Stimulated activated CD4-positive, alpha-beta T cell treated with anti-CD3 and anti-CD28 coated beads, Interleukin-12 subunit alpha, Interleukin-12 subunit beta, amount 100 ng/mL, for 4 hours (primary cell): ENCODE measurements at places on chromosomes 11 and 22.

GRCh38 chr22:47154621-47155081 is 392.2 kb downstream of the TBC1D22A start:
- DNase-seq, result no peak

DNA sequence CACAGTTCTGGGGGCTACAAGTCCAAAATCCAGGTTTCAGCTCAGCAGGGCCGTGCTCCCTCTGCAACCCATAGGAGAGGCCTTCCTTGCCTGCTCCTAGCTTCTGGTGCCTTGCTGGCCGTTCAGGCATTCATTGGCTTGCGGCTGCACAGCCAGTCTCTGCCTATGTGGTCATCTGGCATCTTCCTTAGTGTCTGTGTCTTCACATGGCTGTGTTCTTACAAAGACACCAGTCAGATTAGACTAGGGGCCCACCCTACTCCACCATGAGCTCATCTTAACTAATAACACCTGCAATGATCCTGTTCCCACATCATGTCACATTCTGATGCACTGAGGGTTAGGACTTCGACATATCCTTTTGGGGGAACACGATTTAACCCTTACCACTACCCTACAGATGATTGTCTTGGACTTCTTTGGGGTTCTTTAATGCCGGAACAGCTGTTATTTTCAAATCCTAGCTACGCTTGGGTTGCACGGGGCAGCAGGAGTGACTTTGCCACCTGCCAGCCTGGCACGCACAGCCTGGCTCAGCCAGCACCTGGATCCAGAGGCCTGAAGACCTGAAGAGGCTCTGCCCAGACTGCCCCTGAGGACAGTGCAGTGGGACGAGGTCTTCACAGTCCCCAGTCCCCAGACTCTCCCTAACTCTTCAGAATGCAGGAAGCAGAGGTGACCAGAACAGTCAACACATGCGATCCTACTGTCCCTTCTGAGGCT is 7.7 kb upstream of the NEAT1 start:
- DNase-seq, result no peak

GRCh38 chr11:120273432-120273831 is 33.5 kb downstream of the POU2F3 start:
- DNase-seq, result no peak

DNA sequence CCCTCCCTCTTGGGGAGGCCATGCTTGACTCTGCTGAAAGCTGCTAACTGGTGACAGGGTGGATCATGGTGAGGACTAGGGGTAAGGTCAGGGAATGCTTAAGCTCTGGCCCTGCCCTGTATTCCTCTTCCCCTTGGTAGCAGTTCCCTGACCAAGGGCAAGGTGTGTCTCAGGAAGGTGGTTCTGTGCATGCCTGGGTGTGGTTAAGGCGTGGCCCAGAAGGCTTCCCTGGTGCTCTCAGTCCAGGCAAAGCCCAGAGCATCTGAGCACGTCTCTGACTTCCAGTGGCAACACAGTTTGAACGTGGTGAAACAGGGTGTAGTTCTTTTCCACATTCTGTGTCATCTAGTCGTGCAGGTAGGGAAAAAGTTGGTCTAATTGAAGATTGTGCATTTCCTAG is 53.1 kb upstream of the HORMAD2 start:
- no peak for DNase-seq

GRCh38 chr22:17401728-17402127 is 32.5 kb downstream of the CECR2 start:
- DNase-seq, result no peak

DNA sequence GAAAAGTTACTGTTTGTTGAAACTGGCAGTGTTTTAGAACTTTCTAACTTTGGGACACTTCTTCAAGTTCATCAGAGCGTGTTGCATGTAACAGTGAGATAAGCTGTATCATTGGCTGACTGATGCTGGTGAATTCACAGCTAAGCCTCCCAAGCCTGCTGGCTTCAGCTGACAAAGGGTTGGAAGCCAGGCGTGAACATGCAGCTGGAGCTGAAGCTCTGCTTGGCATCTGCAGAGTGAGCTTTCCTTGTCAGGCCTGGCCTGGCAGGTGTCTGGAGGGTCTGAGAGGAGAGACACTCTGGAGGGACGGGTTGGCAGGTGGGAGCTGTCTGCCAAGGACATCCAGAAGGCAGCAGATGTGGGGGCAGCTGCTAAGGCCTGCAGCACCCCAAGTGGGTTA is 1.5 kb downstream of the AMPD3 start:
- no peak for DNase-seq

DNA sequence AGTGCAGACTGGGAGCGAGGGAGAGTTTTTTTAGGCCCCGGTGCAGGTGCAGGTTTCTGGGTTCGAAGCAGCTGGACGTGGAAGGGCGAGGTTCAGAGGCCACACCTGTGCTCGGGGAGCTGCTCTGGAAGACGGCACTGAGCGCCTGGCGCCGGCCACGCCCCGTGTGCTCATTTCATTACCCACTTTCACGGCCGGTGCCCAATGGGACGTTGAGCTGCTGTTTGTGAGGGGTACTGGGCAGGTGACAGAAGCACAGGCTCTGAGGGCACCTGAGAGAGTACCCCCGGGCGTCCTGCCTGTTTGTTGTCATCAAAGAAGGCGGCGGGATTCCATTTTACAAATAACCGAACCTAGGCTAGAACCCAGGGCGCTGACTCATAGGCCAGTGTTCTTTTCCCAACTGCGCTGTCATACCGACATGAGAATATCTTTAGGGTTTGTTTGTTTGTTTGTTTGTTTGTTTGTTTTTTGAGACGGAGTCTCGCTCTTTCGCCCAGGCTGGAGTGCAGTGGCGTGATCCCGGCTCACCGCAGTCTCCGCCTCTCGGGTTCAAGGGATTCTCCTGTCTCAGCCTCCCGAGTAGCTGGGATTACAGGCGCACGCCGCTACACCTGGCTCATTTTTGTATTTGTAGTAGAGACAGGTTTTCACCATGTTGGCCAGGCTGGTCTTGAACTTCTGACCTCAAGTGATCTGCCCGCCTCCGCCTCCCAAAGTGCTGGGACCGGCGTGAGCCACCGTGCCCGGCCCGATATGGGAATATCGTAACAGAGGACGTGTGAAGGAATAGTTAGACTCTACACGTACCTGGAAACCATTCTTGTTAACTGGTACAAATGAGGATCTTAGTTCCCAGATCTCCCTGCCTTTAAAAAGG is 16.6 kb upstream of the SPTBN2 start:
- peak; percentile 41 for DNase-seq

- DNase-seq, result no peak
Measured at GRCh38 chr11:102295045-102295444, 22.2 kb upstream of the BIRC3 start.

- DNase-seq, result no peak
Measured at GRCh38 chr22:37431801-37432707, 4.8 kb upstream of the ELFN2 start.

- peak; percentile 64 for DNase-seq
Measured at GRCh38 chr11:11798586-11799438, 43.0 kb upstream of the USP47 start.

DNA sequence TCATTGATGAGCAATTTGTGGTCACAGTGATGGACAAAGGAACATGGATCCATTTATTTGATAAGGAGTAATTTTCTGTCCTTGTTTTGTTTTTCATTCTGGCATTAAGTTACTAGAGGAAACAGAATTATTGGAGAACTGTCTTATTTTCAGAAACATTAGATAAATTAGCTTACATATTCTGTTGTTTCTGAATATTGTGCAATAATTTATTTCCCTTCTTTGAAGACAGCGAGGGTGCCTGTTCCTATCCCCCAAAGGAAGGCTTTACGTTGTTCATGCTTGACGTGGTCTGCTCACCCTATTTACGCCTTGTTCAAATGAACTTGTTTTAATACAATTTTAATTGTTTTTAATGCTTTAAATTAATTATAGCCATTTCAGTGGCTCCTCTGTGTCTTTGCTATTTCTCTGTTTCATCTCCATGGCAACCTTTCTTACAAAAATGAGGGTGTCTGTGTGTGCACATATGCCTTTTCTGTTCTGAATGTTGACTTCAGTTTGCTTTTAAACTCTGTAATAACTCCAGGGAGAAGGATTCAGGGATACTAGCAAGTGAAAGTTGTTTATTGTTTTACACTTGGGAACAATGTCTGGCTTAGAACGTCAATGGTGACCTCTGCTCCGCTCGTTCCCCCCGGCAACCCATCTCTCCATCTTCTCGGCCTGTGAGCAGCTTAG is 138.3 kb upstream of the PLET1 start:
- no peak for DNase-seq

DNA sequence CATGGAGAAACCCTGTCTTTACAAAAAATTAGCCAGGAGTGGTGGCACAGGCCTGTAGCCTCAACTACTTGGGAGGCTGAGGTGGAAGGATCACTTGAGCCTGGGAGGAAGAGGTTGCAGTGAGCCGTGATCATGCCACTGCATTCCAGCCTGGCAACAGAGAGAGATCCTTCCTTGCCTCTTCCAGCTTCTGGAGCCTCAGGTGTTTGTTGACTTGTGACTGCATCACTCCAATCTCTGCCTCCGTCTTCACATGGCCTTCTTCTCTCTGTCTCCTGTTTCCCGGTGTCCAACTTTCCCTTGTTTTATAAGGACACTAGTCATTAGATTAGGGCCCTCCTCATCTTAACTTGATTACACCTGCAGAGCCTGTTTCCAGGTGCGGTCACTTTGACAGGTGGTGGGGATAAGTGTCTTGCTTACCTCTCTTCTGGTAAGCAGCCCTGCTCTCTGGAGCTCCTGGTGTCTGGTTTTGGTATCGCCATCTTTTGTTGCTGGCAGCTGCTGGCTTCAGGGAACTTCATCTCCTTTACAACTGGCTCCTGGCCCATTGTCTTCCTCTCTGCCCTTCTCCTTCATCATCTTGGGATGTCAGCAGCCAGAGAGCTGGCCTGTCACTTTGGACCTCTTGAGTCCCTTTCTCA is 8.2 kb upstream of the USP2 start:
- no peak for DNase-seq

GRCh38 chr11:47257517-47258316 is at the start of gene NR1H3:
NR1H3 (plus strand) TSS chr11:47257996; CDS start chr11:47259217, 1,221 bp downstream.
- DNase-seq, result no peak

GRCh38 chr22:38097557-38098409 is 12.7 kb downstream of the BAIAP2L2 start:
- DNase-seq, result no peak

DNA sequence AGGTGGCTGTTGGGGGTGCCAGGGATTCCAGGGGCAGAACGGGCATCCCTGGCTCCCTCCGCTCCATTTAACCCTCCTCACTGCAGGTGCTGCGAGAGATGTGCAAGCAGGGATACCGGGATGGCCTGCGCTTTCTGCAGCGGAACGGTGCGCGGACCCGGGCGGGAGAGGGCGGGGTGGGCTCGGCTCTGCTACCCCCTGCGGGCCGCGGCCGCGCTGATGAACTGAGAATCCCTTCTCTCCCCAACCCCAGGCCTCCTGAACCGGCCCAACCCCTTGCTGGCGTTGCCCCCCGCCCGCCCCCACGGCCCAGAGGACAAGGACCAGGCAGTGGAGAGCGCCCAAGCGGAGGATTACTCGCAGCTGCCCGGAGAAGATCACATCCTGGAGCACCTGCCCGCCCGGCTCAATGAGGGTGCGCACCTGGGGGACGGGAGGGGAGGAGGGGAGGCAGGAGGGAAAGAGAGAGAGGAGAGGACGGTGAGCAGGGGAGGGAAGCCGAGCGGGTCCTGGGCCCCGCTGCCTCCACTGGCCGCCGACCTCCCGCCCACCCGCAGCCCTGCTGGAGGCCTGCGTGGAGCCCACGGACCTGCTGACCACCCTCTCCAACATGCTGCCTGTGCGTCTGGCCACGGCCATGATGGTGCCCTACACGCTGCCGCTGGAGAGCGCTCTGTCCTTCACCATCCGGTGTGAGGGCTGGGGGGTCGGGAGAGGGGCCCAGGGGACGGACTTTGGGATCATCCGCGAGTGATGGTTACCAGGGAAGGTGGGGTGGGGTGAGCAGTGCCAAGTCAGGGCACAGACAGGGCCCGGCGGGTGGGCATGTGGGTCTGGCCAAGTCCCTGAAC is 4.1 kb upstream of the CRACR2B start:
- no peak for DNase-seq

DNA sequence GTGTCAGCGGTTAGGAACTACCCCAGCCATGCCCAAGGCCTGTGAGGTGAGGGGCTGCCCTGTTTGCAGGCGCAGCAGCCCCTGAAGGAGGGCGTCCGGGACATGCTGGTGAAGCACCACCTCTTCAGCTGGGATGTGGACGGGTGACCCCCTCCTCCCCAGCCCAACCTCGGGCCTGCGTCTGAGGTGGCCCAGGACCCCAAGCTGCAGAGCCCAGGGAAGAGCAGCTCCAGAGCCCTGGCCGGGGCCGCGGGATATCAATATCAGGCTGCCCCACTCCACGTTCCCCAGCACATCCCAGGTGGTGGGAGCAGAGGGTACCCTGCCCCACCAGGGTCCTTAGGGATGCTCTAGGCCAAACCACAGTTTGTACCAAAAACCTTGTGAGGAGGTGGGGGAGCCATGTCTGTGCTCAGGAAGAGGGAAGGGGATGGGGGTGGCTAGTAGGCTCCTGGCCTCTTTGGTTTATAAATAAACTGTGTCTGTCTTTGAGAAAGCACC is 39.3 kb downstream of the SGSM3 start:
- DNase-seq, result no peak

- DNase-seq, result no peak
Measured at GRCh38 chr11:122024278-122024677, 91.7 kb downstream of the BLID start.

DNA sequence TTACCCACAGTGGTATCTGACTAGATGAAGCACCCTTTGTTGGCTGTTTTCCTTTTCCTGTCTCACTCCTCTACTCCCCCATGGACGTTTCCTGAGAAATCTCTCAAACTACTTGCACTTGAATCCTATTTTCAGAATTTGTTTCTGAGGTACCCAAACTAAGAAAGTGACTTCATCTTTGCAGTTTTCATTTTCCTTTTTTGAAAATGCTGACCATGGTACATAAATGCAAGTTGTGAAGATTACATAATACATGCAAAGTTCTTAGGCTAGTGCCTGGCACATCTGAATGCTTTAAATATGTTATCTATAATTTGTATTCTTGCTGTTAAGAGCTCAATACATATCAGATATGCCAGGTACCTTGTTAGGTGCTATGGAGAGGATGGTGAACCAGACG is 644.7 kb upstream of the TENM4 start:
- no peak for DNase-seq

- no peak for DNase-seq
Measured at GRCh38 chr11:115439385-115439784, 64.8 kb downstream of the CADM1 start.

GRCh38 chr11:27553186-27553585 is 46.6 kb upstream of the LIN7C start:
- no peak for DNase-seq

- DNase-seq, result no peak
Measured at GRCh38 chr11:125180413-125181305, 16.1 kb downstream of the PKNOX2 start.
